ENCODE measurements at places on chromosomes 6 and 20.

GRCh38 chr20:23679133-23680092, 9.4 kb downstream of the CST4 start:
- DNase-seq: no peak

GRCh38 chr6:41728073-41728936, 7.1 kb downstream of the TFEB start:
- DNase-seq: no peak

DNA sequence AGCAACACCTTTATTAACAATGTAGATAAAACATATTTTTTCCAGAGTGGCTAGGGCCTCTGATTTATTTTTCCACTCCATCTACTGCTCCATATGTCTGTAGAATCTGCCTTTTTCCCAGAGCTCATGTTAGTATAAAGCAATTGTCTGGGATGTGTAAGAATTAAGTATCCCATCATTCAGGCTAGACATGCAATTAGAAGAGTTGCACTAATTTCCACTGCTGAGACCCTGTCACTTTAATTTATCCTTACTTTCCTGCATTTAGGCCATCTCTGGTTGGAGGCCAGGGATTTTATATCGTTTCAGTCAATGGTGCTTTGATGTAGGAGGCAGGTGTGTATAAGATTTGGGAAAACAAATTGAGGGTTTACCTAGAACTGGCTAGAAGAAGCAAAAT, 286.1 kb upstream of the POU3F2 start:
- no peak for DNase-seq

DNA sequence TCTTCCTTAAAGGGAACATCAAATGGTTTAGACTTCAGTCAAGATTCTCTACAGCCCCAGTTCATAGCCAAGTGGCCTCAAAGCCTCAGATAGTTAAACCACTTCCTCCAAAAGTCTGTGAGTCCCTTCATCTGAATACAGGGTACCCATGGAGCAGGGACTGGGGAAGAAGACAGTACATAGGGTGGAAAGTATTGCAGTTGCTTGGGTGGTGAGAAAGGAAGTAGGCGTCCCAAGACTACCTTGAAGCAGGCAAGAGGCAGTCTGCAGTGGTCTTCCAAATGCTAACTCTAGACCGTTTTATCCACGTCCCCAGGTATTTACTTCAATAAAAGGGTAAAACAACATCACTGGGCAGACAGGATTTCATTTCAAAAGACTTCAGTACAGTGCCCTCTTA, 2.0 kb downstream of the FYN start:
- DNase-seq: peak; percentile 24

GRCh38 chr6:43717822-43718221, 30.2 kb upstream of the MRPS18A start:
- DNase-seq: no peak

- DNase-seq: no peak
Observed at GRCh38 chr6:27138406-27138805, 109.1 kb upstream of the PRSS16 start.

DNA sequence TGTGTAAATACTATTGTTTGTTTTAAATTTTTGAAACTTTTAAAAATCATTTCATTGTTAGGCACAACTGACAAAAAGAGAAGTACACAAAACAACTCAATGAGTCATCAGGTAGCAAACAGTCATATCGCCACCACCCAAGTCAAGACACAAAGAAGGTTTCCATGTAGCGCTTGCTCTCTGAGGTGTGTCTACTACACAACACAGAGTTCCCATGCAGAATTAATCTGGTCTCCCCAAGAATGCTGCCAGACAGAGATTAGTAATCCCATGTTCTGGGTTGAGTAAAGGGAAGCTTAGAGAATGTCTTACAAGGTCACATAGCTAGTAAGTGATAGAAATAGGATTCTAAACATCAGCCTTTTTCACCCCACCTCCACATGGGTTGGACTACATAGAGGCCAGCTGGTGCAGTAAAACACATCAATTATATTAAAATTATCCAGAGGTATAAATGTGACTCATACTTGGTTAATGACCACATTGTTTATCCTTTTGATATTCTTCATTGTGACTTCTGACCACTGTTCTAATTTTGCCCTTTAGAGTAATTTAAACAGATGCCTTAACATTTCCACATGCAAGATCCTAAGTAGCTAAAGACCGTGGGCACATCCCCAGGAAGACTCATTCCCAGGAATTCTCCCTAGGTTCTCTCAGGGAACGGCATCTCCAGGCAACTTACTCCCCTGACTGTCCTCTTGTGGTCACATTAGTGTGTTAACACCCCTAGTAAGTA, 413.5 kb downstream of the PRKN start:
- no peak for DNase-seq

DNA sequence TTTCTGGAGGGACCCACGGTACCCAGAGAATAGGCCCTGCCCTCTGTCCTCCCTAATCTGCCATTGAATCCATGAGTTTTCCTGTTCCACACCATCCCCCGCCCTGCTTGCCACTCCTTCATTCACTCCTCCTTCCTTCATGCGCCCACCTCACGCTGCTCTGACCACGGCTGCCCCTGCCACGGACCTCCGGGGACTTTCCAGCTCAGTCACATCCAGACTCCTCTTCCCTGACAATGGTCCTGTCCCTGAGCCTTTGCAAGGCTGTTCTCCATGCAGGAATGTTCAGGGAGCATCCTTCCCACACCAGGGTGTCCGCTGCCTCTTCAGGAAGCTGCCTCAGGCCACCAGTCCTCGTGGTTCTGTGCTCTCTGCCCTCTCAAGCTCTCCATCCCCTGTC, 25.9 kb downstream of the GLP1R start:
- no peak for DNase-seq

DNA sequence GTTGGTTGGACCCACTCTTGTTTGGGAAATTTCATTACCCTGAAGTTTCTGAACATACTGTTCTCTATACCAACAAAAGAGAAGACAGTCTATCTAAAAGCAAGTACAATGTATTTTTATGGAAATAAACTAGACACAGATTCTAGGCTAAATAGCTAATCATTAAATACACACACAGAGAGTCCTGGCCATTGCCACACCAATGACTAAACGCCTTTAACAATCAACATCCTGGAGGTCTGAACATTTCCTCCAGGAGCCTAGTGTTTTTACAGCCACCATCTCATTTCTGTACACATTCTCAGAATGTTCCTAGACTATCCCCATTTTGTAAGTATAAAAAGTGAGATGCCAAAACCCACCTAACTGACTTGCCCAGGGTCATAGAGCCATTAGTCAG, 141.6 kb upstream of the RREB1 start:
- DNase-seq: no peak

DNA sequence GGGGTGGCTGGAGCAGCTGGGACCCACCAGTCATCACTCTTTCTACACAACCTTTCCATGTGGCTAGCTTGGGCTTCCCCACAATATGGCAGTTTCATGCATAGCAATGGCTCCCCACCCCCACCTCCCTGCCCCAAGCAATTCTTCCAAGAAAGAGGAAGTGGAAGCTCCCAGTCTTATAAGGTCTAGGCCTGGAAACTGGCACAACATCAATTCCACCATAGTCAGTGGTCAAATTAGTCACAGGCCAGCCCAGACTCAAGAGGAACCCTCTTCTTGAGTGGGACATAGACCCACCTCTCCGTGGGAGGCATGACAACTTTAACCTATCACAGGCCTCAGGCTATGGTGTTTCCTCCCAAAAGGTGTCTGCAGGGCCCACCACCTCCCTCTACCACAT, 17.7 kb downstream of the TGM6 start:
- no peak for DNase-seq

DNA sequence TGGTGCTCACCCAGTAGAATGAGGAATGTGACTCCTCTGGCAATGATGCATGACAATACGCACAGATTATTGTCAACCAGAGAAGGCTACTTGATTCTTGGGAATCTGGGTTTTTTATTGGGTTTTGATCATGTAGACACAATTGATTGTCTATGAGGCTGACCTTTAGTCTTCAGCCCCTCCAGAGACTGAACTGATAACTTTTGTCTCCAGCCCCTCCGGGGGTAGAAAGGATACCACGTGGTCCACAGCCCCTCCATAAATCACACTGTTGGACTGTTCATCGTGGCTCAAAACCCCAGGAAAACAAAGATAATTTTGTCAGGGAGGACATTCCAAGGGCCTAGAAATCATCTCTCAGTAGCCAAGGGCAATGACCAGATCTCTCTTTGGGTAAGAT, 57.5 kb upstream of the ADGRF5 start:
- DNase-seq: no peak

GRCh38 chr6:12261502-12261901, 28.7 kb upstream of the EDN1 start:
- DNase-seq: no peak

GRCh38 chr6:118394106-118394505, 154.0 kb upstream of the PLN start:
- DNase-seq: no peak

DNA sequence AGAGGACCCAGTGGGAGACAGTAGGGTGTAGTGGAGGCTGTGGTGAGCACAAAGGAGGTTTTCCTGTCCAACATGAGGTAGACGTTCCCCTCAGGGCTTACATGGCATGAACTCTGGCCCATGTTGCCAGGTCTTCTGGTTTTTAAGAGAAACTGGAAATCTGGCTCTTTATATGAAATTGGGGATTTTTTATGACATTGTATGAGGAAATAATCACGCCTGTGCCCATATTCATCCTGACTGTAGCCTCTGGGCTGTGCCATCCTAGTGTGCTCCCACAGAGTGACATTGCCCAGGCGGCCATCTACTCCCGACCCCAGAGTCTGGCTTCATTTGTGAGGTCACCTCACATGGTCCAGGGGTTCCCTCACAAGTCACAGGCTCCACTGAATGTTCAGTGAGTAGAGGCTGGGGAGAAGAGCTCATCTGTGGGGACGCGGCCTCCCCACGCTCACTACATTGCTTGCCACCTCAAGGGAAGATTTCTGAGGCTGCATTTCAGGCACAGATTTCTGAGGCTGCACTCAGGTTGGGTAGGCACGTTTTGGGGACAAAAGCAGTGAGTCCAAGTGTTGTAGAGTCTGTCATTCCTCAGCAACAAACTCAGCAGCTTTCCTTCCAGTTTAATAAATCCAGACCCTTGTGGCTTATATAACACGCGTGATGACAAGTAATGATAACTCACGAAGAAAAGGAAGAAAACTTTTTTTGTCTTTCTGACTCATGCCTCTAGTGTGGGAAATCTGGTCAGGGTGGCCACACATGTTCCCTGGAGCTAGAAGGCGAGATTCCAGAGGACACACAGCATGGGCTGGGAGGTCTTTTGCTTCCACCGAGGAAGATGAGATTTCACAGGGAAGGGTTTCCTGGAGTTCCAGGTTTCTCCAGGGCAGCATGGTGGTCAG, 41.7 kb downstream of the SLC24A3 start:
- DNase-seq: no peak

- no peak for DNase-seq
Observed at GRCh38 chr20:57405236-57406016, 14.2 kb downstream of the RBM38 start.

- no peak for DNase-seq
Observed at GRCh38 chr6:111828809-111829208, 44.4 kb downstream of the FYN start.

DNA sequence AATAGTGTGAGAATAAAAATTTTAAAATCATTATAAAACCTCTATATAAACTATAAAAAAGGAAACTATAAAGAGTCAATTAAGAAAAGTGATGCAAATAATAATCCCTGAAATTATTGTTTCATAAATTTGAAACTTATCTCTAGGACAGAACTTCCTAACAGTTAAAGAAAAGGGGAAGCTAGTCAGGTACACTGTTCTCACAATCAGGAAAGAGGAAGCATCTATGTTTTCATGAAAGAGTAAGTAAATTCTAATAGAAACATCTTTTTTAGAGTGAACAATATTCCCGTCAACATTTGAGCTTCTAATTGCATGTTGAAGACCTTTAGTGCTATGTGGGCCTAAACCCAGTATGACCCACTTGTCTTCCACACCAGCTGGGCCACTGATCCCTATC, 1.2 kb upstream of the ADGRF1 start:
- no peak for DNase-seq
